ENCODE measurements at places on chromosomes 2 and 18.

DNA sequence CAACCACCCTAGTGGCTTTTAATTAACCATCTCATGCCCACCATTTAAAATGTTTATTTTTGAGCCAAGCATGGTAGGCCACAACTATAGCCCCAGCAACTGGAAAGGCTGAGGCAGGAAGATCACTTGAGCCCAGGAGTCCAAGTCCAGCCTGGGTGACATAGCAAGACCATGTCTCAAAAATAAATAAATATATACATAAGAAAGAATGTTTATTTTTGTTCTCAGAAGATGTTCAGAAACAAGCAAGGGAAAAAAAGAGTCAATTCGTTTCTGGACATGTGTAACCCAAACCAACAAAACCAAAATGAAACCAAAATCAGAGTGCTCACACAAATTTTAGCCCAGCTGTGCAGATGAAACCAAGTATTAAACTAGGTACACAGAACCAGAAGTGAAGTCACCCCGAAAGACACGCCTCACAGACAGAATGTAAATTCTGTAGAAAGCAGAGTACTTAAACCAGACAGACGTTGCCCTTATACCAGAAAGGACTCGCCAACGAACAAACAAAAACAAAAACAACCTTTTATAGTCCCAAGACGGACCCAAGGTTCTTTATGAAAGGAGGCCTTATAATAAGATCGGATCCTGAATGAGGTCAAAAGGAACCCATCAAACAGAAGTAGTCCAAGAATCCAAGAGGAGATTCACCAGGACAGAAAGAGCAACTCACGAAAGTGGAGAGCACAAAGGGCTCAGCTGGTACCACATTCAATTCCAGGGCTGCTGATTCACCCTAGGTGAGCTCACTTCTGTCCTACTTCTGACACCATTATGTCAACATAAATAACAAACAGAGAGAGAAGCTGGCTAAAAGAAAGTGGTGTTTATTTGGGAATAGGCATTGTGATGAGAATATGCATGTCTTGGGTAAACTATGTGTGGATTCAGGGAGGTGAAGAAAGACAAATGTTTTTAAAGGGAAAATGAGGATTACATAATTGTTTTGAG, 31.8 kb upstream of the MTCL1 start:
- no peak for DNase-seq

GRCh38 chr18:43277164-43277600, at the start of gene SYT4:
SYT4 (minus strand) TSS chr18:43277490; CDS start chr18:43277281, 209 bp downstream.
- peak; percentile 3 for DNase-seq

- DNase-seq: no peak
These were observed at the start of gene RBMS1 for GRCh38 chr2:160493227-160494028. RBMS1 (minus strand) TSS chr2:160493807; CDS start chr2:160493363, 444 bp downstream.

GRCh38 chr2:32711908-32712501, 84.2 kb downstream of the TTC27 start:
- DNase-seq: no peak

- DNase-seq: no peak
These were observed 2.4 kb upstream of the SH2D6 start for GRCh38 chr2:85415980-85416650.

GRCh38 chr2:232345251-232345650, 33.3 kb upstream of the ALPP start:
- DNase-seq: no peak

DNA sequence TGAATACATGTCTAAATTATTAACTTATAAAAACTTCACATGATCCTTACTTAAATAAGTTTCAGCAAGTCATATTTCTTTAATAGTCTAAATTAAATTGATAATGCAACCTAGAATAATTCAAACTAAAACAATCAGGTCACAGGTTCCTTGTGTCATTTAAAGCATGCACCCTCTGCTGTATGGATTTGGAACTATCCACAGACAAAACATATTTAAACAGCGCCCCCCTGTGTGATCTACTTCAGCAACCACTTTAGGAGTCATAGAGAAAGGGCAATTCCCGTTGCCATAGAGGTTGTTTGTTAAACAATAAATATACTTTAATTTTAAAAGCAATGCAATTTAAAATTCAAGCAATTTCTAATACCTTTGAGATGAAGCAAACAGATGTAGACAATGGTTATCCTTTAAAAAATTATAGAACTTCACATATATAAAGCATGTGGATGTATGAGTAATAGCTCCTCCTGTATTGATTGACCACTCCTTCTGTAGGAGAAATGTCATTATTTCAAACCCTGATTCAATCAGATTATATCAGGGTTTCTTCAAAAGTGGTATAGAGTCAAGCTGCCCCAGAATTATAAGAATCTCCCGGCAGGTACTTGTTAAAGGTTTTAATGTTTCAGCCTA, 21.2 kb downstream of the GRB14 start:
- DNase-seq: no peak

GRCh38 chr2:101692041-101692440, 5.5 kb upstream of the MAP4K4 start:
- DNase-seq: no peak

- DNase-seq: no peak
These were observed 174.3 kb downstream of the ERBB4 start for GRCh38 chr2:212364112-212364985.

DNA sequence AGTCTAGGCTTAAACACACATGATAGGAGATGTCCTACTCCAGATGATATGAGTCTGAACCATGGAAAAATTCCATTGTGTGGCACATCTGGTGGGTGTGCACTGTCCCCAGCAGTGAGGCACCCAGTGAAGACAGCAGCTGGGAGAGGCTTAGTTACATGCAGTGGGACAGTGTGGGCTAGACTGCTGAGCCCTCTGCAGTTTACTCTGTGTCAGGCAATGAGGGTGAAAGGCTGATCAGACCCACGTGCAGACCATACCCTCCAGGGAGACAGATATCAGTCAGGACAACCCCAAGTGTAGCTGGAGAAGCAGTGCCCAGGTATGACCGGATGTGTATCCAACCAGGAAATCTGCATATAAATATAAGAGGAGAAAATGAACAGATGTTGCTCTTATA, 13.4 kb downstream of the IL37 start:
- no peak for DNase-seq

DNA sequence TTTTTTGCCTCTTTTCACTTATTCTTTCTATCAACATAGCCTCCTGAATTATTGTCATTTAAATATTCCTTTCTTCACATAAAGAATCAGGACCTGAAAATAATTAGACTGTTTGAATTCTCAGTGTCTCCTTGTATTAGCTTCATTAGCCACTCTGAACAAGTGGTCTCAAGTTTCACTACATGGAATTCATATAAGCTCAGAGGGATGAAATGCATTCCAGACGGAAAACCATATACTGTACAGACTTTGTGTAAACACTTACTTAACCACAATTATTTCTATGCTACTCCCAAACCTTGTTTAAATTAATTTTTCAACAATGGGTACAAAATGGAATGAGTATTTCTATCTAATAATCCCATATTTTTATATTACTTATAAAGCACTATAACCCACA, 53.4 kb downstream of the CHN1 start:
- no peak for DNase-seq

- no peak for DNase-seq
These were observed 130.3 kb upstream of the CCDC68 start for GRCh38 chr18:55089610-55090009.

- DNase-seq: no peak
These were observed 7.7 kb downstream of the ITGB1BP1 start for GRCh38 chr2:9415516-9416169.

- no peak for DNase-seq
These were observed 5.1 kb upstream of the GAL3ST2 start for GRCh38 chr2:241771286-241772062.

GRCh38 chr2:186639939-186640338, 50.1 kb downstream of the ITGAV start:
- no peak for DNase-seq

GRCh38 chr2:179255129-179255528, 9.5 kb downstream of the SESTD1 start:
- DNase-seq: no peak

GRCh38 chr2:109128616-109129355, at the start of gene SH3RF3:
SH3RF3 (plus strand) TSS chr2:109129205.
- DNase-seq: no peak

DNA sequence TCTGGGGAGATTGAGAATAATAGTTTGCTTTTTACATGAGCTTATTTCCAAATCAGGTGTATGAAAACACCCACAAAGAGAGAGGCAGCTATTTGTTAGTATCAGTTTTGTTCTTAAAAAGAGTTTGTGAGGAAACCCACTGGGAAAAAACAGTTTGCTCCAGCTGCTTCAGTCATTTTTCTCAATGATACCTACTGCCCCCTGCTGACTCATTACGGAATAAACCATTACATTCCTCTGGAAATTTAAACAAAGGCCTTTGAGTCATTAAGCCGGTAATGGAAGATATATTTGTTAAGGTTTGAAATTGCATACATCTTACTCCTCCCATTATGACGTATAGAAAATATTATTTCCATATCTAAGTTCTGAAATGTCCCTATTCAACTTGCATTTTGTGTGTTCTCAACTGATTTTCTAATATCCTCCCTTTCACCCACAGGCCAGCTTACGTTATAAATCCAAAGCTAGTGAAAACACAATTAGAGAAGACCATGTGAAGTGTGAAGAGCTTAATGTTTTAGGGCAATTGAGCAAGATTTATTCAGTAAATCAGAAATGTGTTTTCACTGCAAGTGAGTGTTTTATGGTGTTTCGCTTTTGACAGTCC, 761.6 kb downstream of the DSC3 start:
- no peak for DNase-seq

DNA sequence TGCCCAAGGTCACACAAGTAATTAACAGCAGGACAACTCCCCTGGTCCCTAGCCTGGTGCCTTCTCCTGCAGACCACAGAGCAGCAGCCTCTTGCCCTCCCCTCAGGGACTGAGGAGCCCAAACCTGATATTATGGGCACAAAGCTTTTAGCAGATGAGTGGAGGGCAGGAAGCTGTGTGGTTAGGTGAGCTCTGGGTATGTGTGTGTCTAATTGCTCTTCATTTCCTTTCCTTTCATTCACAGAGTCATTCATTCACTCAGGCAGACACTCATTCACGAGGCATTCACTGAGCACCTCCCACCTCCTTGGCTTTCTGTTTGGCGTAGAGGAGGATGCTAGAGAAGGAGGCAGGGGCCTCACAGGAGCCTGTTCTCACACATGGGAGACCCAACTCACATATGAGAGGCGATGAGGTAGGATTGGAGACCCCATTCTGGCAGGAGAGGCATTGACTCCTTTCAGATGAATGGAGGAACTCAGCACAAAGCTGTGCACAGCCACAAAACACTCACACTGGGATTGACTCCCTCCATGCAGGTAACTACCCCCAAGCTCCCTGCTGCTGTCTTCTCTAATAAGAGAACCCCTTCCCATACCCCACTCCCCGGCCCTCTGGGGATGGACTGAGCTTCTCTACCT, 306.8 kb upstream of the SKOR2 start:
- no peak for DNase-seq

- DNase-seq: no peak
These were observed 850 bp downstream of the CATIP start for GRCh38 chr2:218357236-218358177.

- DNase-seq: peak; percentile 55
These were observed 89.4 kb downstream of the HDAC4 start for GRCh38 chr2:239311132-239312040.

GRCh38 chr18:55083461-55083860, 124.2 kb upstream of the CCDC68 start:
- DNase-seq: no peak

- DNase-seq: no peak
These were observed at the start of gene DNPEP for GRCh38 chr2:219387306-219388120. DNPEP (minus strand) TSS chr2:219387912; CDS start chr2:219387794, 118 bp downstream.

DNA sequence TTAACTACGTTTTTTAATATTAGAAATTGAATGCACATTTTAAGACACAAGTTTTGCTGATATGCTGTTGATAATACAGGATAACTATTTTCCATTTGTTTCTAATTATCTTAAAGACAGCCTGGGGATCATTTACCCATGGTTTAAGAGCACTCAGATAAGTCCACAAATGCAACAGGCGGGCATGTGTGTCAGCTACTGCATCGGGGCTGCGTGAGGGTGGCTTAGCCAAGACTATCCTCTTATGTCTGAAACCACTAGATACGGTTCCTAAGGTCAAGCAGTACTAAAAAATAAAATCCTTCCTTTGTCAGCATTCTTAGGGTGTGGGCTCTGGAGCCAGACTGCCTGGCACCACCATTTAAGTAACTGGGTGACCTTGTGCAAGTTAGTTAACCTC, 254.8 kb downstream of the SATB2 start:
- no peak for DNase-seq

DNA sequence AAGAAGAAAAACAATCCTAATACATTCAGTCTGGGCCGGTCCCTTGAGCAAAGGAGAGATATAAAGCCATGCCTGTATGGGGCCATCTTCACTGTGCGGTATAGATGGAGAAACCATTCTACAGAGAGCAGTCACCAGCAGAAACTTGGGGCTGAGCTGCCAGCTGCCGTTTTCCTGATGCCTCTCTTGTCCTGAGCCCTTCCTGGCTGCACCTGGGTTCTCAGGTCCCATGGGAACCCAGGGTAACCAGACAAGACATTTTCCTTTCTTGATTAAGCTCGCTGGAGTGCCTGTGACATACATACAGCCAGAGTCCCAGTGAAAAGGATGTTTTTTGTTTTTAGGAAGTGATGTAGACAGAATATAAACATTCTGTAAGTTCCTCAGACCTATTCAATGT, 5.3 kb upstream of the METTL21A start:
- no peak for DNase-seq

GRCh38 chr2:220931491-220931890, 640.6 kb downstream of the EPHA4 start:
- no peak for DNase-seq

DNA sequence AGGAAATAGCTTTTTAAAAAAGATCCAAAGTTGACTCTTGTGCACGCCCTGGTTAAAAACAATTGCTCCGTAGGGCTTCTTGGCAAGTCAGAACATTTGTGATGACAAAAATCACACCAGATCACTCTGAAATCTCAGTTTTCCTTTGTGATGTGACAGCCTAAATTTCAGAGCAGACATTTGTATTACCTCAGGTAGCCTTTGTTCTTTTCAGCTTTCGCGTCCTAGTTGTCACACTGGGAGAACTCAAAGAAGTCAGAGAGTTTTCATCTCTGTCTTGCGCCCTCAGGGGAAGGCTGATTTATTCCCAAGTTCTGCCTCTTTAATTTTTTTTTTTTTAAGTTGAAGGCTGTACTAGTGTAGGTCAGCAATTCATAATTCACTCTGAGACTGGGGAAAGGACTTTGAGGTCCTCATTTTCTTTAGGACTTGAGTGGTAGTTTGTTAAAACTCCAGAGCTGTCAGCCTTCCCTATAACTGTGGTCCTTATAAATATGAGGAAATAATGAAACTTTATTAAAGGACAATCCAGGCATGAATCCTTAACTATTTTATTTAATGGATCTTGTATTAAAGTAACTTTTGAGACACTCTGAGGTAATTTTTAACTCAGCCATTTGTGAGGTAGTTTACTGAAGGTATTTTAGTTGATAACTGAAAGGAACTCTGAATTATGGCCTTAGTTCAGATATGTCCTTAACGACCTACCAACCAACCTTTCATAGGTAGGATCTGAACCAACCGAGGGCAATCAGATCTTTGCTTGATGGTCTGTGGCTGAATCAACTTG, 525.1 kb upstream of the FAM98A start:
- DNase-seq: no peak

DNA sequence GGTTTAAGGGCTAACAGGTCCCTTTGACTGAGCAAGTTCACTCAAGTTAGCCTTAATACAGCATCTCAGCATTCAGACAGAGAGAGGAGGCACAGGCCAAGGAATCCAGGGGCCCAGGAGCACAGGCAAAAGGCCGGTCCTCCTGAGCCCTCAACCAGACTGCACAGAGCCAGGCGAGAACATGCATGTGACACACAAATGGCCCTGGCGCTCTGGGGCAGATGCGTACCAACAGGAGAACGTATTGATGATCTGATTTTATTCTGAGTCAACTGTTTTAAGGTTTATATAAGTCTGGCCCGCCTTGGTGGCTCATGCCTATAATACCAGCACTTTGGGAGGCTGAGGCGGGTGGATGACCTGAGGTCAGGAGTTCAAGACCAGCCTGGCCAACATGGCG, 34.9 kb downstream of the KCNIP3 start:
- no peak for DNase-seq
